H7 (cell line): ENCODE measurements at places on chromosomes 2 and 18. TPM values are rescaled to one million over a fixed set of nuclear protein-coding genes. Genes with fewer than 3 reads are reported as not detected.

DNA sequence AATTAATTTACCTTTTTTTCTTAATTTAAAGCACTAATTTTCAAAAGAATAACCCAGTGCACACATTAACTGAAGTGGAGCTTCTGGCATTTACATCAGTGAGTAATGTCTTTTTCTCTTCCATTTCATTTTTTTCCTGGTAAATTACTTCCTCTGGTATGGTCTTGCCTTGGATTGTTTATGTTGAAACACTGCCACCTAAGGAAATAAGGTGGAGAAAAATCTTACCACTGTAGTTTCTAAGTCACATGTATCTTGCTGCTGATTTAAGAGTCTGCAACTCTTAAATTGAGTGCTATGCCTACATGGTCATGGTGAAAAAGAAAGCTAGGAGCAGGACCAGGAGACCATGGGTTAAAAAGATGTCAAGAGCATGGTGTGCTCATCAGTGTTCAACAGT is 51.0 kb downstream of the TTC27 start:
- no peak for DNase-seq

The OTOS gene
- total RNA-seq = not detected in 2 replicates

GRCh38 chr2:25903216-25903776 is 25.0 kb upstream of the ASXL2 start:
- DNase-seq = no peak

DNA sequence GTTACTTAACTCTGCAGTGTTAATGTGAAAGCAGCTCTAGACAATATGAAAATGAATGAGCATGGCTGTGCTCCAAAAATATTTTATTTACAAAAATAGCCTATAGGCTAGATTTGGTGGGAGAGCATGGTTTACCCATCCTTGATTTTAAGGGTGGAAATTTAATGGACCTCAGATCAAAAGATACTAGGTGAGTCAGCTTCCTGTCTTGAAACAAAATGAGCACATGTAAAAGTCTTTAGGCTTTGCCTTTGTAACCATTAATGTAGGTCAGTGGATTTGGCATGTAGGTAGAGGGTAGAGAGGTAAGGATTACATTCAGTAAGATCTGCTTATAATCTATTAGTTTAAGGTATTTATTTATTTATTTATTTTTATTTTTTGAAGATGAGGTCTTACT is 72.7 kb downstream of the GREB1L start:
- no peak for DNase-seq

The SGPP2 gene
- not detected in 2 replicates for total RNA-seq

GRCh38 chr18:48753691-48754090 is 197.1 kb downstream of the SMAD7 start:
- no peak for DNase-seq

DNA sequence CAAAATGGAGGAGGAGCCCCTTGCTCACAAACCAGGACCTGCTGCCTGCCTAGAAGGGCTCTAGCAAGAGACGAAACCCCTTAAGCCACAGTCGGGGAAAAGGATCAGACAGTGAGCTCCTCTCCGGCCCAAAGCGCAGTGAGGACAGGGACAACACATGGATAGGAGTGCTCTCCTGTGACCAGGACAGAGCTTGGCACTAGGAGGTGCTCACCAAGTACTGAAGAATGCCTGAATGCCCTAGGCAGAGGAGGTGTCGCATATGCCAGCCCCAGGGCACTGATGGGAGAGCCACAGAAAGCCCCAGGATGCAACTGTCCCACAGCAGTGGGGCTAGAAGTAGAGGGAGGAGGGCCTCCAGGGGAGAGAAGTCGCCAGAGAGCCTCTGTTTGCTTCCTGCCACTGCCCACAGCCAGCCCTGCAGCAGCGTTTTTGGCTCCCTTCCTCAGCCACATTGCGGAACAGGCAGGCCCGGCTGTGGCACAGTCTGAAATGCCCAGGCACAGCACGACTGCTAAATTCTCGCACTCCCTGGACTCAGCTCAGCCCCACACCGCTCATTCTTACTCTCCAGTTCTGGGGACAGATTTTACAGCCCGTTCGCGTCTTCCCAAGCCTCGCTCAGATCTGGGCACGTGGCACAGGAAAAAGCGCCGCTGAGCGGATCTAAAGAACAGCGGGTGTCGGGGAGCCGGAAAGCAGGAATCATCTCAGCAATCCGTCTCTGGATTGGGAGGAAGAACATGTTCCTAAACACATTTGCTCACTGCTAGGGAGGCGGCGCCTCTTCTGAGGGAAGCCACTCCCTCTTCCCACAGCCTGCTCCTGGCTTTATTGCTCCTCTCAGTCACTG is 98.7 kb upstream of the POU3F3 start:
- no peak for DNase-seq

- peak; percentile 57 for DNase-seq
These were observed 60.5 kb upstream of the GALNT5 start for GRCh38 chr2:157196956-157197355.

- no peak for DNase-seq
These were observed 94.1 kb downstream of the BIN1 start for GRCh38 chr2:127012868-127013267.

DNA sequence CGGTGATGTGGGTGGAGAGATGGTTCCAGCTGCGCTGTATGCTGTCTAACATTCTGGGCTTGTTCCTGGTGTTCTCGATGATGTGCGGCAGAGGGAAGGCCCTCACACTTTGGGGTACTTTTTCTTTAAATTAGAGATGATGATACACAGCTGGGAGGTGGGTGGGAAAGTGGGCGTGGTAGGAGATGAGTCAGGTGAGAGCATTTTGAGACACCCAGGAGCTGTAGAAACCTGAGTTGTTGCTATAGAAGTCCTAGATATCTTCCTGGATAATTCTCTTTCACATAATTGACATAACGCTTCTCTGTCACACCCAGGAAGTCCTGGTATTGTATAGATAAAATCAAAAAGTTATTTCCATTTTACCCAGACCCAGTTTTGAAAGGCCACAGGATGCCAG is 103.8 kb upstream of the ALKAL2 start:
- DNase-seq = no peak

DNA sequence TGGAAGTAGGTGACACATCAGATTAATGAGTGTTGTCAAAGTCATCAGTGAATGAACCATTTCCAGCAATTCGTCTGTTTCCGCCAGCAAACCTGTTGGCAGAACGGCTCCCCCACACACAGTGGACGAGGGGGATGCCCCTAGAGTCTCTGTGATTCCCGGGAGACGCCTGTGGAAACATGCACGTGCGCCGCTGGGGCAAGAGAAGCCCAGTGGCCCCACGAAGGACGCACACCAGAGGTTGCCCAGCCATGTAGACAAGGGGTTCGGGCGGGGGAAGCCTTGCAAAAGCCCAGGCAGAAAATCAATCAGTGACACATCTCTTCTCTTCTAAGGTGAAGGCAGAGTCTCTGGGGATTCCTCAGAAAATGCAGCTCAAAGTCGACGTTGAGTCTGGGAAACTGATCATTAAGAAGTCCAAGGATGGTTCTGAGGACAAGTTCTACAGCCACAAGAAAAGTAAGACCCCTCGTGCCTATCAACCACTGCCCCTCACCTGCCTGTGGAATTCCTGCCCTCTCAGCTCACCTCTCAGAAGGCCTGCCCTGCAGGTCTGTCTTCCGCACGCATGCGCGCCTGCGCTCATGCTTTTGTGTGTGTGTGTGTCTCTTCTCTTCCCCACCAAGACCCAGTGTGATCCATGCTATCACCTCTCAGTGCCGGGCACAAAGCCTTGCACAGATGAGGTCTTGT is 87.1 kb downstream of the INPP5D start:
- no peak for DNase-seq

GRCh38 chr18:13725566-13726231 is 659 bp downstream of the FAM210A start:
- peak; percentile 6 for DNase-seq

The TRABD2A gene
- 4.2 and 7.6 TPM in 2 replicates for total RNA-seq

DNA sequence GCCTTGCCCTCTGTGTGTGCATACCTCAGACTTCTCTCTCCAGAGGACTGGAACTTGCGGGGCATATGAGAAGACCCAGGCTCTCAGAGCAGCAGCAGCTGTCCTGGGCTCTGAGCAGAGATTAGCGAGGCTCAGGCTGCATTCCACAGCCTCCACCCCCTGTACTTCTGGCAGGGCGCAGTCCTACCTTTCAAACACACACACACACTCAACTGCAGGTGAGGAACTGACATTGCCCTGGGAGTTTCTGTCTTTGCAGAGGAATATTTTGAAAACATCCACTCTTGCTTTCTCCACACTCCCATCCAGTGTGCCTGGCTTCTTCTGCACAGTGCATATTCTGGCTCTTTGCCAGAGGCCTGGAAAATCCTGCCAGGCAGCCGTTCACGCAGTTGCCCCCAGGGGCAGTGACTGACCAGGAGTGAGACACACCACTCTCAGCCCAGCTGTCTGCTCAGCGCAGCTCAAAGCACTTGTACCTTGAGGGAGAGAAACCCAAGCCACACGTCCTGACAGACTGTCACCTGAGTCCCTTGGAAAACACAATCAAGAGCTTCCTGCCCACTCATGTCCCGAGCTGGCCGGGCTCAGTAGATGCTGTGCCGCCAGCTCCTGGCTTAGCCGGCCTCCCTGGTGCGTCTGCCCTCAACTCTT is 460.8 kb downstream of the RNF144A start:
- DNase-seq = peak; percentile 41

The FER1L5 gene
- 0.07 and 0.24 TPM in 2 replicates for total RNA-seq

The DYSF gene
- 7.4 and 9.5 TPM in 2 replicates for total RNA-seq

GRCh38 chr2:98205889-98206288 is 118.9 kb downstream of the VWA3B start:
- no peak for DNase-seq

- DNase-seq = no peak
These were observed 433.3 kb upstream of the ID2 start for GRCh38 chr2:8248623-8248957.

The GALR1 gene
- 0.15 and 0.17 TPM in 2 replicates for total RNA-seq
